ENCODE measurements at places on chromosomes 5 and 9.
A peak's percentile ranks its signal among the peaks of the same experiment; 100 is the strongest.

GRCh38 chr5:113330533-113331208 is 104.1 kb downstream of the TSSK1B start:
- no peak for DNase-seq

DNA sequence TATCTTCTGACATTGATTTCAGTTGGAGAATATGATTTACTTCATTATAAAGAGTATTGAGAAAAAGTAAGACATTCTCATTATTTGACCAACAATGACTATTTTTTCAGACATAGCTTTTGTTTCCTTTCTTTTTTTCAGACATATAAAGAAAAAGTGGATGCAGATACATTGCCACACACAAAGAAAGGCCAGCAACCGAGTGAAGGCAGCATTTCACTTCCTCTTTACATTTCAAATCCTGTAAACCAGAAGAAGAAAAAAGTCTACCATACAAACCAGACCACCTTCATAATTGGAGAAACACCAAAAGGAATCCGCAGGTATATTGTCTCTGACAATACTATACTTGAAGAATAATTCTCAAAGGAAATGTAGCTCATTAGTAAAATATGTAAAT is 128.9 kb downstream of the ERCC6L2 start:
- no peak for DNase-seq

GRCh38 chr9:34409154-34409553 is 32.5 kb upstream of the MYORG start:
- DNase-seq = no peak

GRCh38 chr5:145350513-145350912 is 484.6 kb downstream of the PRELID2 start:
- no peak for DNase-seq

DNA sequence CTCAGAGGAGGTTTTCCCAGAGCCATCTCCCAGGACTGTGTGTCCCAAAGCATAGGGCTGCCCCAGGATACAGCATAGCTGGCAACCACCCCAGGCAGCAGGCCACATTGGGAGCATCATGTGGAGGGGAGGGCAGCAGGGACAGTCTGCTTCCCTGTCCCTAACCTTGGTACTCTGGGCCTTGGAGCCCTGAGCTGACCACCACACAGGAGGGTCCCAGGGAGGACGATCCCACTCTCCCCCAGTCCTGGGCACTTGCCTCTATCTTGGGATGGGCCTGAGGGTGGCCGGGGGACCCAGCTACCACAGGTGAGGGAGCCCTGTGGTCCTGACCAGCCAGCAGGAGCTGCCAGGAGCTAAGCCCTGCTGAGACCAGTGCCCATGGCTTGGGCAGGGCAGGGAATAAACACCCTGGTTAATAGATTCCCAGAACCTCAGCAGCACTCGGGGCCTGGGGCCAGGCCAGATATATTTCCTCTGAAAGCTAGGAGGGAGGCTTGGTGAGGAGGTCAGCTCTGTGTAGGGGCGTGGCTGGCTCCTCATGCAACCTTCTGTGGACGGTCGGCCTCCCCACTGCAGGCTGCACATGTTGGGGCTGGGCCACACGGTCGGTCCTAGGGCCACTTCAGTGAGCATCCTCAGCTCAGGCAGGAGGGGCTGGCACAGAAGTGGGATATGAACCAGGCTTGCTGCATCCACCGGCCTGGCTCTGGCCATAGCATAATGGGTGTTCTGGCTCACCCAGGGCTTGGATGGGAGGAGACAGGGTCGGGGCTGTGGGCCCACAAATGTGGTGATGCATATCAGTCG is 4.2 kb downstream of the NINJ1 start:
- DNase-seq = no peak

- DNase-seq = no peak
These were observed 39.3 kb downstream of the RAI14 start for GRCh38 chr5:34695275-34696027.

GRCh38 chr5:65050826-65051498 is 282.2 kb downstream of the CWC27 start:
- DNase-seq = no peak

GRCh38 chr9:71783120-71783523 is 14.8 kb upstream of the CEMIP2 start:
- peak; percentile 77 for DNase-seq

DNA sequence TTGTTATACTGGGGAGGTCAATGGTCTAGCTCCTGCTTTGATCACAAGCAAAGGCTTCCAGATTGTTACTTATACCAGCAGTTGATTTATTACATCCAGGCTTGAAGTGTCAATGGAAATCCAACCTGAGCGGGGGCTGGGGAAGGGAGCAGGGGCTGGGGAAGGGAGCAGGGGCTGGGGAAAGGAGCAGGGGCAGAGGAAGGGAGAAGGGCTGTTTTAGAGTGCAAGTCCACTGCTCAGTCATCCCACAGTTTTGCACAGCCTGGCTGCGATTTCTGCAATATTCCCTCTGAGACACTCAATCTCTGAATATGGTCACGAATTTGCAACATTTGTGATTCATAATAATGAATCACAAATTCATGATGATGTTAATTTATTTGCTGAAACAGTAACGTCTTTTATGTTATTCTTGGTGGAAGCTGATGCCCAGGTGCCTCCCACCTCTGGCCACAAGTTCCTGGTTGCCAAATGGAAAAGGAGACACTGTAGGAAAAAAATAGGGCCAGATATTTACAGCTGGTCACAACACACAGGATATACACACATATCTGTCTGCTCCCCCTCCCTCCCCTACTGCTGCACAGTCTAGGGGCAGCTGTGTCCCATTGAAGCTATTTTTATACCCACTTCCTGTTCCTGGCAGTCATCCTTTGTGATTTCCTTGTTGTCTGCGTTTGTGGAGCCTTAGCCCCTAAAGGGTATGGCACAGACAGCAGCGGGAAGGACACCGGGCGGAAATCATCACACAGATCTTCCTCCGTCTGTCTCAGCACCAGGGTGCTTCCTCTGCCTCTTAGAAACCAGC is 325.1 kb downstream of the GADD45G start:
- DNase-seq = no peak

GRCh38 chr9:127180457-127181314 is 58.3 kb upstream of the ANGPTL2 start:
- DNase-seq = no peak

GRCh38 chr9:136482046-136482792 is 621 bp downstream of the SEC16A start:
- peak; percentile 3 for DNase-seq

GRCh38 chr5:143534761-143535154 is 131.3 kb upstream of the NR3C1 start:
- no peak for DNase-seq

DNA sequence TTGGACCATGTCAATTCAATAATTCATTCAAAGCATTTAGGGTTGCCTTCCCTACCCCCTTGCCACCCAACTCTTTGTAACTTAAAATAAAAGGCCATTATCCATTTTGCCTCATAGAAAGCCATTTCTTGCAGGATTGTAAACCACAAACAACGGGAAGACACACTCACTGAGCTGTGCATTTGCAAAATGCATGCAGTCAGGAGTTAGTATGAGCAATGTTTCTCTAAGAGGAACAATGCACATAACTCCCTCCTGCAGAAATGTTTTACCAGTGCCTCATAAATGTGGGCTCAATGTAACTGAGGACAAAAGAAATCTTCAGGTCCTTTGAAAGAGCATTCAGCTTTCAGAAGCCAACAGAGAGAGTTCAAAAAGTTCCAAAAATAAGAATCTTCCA is 98.5 kb upstream of the ABCA1 start:
- DNase-seq = no peak

DNA sequence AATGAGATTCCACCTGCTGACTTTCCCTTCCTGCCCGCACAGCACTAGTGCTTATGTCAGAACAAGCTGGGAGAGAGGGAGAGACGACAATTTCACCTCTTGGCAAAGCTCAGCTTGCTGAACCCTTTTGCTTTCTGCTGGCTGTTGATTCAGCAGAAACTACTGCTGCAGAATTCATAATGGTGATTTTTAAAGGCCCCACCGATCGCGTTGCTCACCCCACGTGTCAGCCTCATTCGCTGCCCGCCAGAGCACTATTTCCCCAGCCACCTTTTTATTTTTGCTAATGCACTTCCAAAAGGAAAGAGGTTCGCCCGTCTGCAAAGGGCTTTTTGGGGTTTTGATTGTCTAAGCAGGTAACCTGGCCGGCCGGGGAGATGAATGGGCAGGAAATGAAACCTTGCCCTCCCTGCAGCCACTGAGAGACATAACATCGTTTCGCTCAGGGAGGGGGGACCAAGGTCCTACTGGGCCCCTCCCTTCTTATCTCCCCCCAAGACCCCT is 1.3 kb downstream of the PPP2R2B start:
- DNase-seq = no peak

GRCh38 chr5:167869125-167869524 is 422.3 kb upstream of the WWC1 start:
- DNase-seq = no peak

DNA sequence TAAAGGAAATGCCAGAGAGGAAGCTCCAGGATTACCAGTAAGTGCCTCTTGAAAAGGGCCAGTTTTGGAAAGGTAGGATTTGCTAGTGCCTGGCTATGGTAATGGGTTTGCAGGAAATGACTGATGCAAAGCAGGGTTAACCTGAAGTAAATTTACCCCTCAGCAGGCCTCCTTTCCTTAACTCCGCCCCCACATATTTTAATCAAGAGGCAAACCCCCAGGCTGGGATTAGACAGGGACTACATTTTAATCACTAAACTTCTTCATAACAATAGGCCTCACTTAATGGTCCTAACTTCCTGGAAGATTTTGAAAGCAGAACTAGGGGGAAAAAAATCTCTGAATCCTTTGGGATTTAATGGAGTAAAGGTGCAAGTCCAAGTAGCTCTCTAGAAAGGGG is 10.2 kb upstream of the SLC1A3 start:
- DNase-seq = no peak

- no peak for DNase-seq
These were observed 8.5 kb downstream of the ARSK start for GRCh38 chr5:95563367-95563766.

- no peak for DNase-seq
These were observed 259.1 kb downstream of the MLLT3 start for GRCh38 chr9:20363233-20363632.

- DNase-seq = no peak
These were observed 6.6 kb upstream of the OTULINL start for GRCh38 chr5:14574891-14575508.

GRCh38 chr5:1729641-1730486 is 69.8 kb downstream of the MRPL36 start:
- no peak for DNase-seq

GRCh38 chr5:132138260-132138659 is 64.7 kb downstream of the CSF2 start:
- DNase-seq = no peak

GRCh38 chr5:57906671-57907070 is 424.1 kb upstream of the ACTBL2 start:
- DNase-seq = no peak

Data from activated T-cell treated with anti-CD3 and anti-CD28 coated beads for 48 hours (primary cell).